ENCODE measurements at places on chromosomes 2 and 18.

DNA sequence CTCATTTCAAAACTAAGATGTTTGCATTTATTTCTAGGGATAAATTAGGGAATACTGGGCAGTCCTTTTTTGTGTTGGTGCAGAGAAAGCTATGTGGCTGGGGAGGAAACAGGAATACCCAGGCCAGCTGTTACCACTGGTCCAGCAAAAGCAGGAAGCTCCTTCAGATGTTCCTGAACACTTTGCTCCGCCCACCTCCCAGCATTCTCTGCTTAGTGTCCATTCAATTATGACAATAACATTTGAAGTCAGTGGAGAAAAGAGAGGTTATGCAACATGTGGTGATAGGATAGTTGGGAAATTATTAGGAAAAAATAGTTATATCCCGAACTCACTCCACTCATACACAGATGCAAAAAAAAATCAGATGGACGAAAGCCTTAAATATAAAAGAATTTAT is 22.1 kb upstream of the ARPC2 start:
- no peak for DNase-seq

DNA sequence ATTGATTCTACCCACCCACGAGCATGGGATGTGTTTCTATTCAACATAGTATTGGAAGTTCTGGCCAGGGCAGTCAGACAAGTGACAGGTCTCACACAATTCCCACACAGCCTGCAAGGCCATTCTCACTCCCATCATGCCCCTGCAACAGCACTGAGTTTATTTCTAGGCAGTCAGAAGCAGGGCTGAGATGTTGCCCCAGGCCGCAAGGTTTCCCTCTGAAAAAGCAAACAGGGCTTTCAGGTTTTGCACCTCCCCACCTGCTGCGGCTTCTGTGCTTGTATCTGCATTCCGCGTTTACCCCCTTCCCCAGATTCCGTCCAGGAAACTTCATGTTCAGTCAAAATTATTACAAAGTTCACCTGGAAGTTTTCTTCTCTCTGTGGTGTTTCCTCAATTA is 9.4 kb upstream of the TACR1 start:
- no peak for DNase-seq

DNA sequence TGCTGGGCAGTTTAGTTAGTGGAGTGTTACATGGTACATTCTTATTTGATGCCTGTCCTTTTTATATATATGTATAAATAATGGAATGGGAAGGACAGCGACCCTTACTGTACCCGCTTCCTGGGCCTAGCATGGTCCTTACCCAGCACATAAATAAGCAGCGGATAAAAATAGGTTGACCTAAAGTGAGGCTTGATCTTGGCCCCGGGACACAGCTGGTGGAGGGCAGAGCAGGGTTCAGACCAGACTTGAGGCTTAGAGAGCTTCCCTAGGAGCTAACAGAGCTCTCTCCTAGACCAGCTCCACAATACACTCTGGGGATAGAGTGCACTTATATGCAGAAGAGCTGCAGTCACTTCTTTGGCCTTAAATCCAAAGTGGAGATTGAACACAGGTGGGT is 46.9 kb upstream of the RPL31 start:
- DNase-seq, result no peak

DNA sequence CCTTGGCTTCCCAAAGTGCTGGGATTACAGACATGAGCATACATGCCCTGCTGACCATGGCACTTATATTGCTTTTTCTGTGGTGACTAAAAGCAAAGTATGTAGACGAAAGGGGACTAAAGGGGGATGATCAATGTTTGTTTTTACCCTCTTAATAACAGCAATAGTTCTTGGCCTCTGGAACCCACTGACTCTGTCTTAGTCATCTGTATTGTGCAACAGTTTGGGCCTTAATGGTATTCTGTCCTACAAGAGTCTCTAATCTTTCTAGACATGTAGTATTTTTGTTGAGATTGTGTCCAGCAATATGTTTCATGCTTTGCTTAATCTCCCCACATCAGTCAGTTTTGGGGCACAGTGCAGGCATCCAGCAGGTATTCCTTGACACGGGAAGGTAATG is 359.9 kb upstream of the FANCL start:
- DNase-seq, result no peak

DNA sequence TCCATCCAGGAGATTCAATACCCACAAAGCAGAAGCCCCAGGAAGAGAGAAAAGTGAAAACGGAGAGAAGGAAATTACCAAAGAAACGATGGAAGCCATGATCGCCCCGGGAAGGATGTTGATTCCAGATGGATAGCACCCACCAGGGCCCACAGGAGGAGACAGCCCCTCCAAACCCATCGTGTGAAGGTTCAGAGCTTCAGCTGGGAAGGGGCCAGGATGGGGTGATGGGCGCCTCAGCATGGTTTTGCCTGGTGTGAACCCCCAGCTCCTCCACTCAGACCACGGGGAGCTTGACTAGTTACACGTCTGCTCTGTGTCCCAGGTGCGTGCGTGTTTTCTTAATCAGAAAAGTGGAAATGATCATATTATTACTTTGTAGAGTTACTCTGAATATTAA is 264.5 kb downstream of the EIPR1 start:
- no peak for DNase-seq

- no peak for DNase-seq
Measured at GRCh38 chr2:202121532-202122162, 48.6 kb downstream of the KIAA2012 start.

DNA sequence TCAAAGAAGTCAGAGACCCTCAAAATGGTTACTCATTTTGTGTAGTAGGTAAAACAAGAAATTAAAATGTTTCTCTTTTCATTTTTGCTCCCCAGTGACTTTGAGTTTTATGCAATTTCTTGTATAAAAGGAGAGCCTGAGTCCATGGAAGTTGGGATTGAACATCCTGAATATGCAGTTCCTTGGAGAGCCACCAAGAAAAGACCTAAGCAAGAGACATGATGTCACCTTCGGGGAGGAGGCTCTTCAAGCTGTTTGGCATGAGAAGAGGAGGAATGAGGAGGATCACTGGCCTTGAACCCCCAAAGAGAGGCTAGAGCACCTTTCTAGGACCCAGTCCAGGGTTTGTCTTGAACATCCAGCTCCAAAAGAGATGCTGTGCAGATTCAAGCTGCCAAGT is 83.5 kb upstream of the STPG4 start:
- DNase-seq, result no peak

DNA sequence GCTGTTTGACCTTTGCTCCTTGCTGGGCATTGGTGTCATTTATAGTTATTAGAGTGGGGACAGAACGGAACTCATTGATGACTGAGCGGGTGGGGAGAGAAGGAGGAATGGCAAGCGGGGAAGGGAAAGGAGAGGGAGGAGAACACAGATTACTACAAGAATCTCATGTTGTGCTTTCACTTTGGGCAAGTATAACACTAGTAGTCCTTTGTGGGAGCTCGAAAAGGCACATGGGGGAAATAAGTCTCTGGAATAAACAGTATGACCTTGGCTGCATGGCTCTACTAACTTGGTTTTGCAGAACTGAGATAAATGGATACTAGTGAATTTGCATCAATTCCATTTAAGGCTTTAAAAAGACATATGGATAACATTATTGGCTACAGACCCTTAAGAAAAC is 161.7 kb upstream of the NABP1 start:
- no peak for DNase-seq

DNA sequence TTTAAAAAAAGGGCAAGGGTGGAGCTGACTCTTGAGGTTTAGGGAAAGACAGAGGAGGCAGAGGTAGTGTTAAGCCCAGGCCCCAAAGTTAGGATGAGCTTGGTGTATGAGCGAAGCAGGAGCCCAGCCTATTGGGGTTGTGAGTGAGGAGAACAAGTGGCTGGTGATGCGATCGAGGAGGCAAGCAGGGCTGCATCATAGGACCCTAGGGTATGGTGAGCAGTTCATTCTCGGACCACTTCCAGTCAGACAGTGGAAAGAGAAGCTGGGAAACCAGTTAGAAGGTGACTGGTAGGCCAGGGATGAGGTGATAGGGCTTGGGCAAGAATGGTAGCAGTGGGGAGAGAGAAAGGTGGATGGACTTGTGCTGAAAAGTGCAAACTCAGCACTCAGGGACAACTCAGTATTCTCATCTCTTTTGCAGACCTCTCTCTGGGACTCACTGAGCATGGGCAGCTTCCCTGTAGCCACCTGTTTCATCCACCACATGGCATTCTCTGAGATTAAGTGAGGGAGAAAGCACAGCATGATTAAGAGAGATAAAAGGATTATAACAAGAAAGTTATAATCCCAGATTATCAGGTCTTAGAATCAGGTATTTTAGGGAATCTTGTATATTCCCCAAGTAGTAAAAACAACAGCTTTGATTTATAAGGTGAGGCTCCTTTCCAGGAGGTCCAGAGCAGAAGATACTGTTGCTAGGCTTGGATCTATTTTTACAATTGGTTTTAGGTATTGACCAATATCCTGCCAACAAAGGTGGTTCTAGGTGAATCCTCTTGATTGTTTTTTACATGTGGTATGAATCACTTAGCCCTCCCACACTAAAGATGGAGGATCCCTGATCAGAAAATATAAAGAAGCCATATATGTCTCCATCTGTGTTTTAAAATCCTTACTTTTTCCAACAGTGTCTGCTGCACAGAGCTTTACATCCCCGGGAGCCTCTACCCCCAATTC is 38.3 kb downstream of the XRCC5 start:
- no peak for DNase-seq

GRCh38 chr2:15750822-15751329 is 159.2 kb downstream of the DDX1 start:
- no peak for DNase-seq

DNA sequence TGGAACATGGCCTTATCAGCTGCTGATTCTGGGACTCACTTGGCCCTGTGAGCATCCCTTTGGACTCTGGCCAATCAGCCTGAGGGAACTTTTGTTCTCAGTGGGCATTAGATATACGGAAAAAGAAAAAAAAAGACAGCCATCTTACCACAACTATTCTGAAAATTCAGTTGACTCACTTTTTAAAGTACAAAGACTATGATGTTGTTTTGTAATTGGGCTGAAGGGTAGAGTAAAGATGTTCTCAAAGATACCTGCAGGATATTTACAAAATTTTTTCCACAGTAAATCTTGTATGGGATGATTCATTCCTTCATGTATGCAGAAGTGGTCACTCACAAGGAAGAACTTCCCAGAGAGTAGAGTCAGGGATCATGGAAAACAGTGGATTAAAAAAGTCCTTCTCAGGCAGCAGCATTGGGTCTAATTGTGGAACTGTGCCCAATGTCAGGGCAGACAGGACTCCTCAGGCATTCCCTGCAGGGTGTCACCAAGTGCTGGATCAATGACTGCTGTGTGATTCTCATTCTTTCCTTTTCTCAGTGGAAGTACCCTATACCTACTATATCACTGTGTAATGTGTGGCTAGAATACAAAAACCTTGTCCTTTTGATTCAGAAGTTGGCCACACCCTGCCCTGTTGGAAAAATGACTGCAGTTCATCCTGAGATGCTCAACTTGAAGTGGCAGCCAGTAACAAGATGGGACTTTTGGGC is 35.4 kb downstream of the SULT1C4 start:
- no peak for DNase-seq

GRCh38 chr2:10300328-10300920 is 2.3 kb upstream of the HPCAL1 start:
- no peak for DNase-seq

DNA sequence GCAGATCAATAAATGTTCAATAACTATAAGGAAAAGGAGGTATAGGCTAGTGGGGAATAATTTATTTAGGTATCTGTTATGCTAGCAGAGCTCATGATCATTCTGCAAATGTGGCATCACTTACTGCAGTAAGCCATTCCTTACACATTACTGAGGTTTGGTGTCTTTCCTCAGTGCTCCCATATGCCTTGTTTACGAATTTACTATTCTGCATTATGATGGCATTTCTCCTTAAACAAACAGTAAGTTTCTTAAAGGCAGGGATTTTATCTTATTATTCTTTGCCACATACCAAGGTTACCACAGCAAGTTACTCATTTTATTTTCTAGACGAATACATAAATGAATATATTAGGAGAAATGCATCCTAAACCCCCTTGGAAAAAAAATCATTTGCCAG is 88.4 kb downstream of the DSEL start:
- DNase-seq, result no peak

DNA sequence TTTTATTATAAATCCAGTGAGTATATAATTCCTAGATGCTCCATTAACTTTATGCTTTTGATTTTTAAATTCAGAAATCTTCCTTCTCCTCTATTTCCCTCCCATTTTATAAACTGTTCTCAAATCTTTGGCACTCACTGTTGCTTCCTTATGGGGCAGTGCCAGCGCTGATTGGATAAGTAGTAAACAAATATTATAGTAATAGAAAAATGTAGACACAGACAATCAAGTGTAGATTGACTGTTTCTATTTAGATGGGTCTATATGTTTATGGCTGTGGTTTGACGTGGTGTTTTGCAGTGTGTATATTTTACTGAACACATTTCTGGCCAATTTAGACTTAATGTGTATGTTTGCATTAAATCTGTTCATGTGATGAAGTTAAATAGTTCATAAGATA is 36.6 kb downstream of the LYPD6B start:
- DNase-seq, result no peak

DNA sequence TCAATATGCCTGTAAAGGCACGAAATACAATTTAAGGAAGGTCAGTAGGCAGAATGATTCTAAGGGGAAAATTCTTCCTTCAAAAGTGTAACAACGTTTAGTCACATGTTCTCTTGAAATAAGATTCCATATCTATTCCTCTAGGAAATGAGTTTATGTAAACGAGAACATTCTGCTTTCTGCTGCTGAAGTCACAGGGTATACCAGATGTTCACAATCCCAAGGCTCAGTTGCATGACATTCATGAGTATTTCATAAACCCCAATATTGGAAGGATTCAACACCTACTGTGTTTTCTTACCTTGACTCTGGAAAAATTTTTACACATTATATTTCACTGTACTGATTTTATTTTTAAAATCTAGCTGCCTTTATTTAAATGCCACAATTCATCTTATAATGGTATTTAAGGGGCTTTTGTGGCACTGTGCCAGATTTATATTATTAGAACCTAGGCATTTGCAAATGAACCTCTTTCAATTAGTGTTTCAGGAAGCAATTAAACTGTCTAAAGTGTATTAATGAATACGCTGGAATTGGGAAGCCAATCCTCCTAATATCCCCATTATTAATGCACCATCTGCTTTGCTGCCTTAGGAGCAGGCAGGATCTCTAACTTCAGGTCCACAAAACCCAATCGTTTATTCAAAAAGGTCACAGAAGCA is 542.6 kb upstream of the KLHL29 start:
- DNase-seq, result no peak

DNA sequence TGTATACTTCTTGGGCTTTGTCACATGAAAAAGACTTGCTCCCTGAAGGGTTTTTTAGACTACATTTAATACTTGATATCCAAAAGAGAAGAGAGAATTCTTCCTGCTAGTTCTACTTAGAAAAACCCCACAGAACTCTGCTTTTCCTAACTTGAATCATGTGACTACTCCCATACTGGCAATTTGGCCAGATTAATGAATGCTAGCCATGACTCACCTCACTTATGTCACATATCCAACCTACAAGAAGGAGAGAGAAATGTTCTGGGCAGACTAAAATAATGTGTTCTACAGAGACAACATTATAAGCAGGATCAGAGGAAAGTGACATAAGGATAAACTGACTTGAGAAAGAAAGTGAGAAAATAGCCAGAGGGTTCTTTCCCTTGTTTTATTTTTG is 249.3 kb upstream of the GULP1 start:
- DNase-seq, result no peak

GRCh38 chr18:22355598-22355997 is 62.1 kb downstream of the CTAGE1 start:
- DNase-seq, result no peak

- no peak for DNase-seq
Measured at GRCh38 chr18:67845035-67845434, 328.5 kb upstream of the DSEL start.

GRCh38 chr2:197369933-197370320 is 59.3 kb upstream of the ANKRD44 start:
- DNase-seq, result peak; percentile 11

- DNase-seq, result peak; percentile 79
Measured at GRCh38 chr2:190533968-190534309, 583 bp downstream of the NEMP2 start.
